ENCODE measurements at places on chromosomes 1 and 21. TPM values are rescaled to one million over a fixed set of nuclear protein-coding genes. Genes with fewer than 3 reads are reported as not detected.

DNA sequence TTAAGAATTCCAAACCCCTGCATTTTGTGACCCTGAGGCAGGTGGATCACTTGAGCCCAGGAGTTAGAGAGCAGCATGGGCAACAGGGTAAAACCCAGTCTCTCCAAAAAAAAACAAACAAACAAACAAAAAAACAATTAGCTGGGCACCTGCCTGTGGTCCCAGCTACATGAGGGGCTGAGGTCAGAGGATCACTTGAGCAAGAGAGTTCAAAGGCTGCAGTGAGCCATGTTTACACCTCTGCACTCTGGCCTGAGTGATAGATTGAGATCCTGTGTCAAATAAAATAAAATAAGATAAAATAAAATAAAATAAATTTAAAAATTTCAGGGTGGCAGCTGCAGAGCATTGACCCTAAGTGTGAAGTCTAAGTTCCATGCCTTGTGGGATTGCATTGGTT is 16.7 kb upstream of the PTGFR start:
- no peak for DNase-seq
- H3K27ac ChIP-seq: no peak overlapping the region
- H3K36me3 ChIP-seq: no peaks in the 10 kb centered on the region
- H3K27me3 ChIP-seq: no peaks in the 10 kb centered on the region
- H3K4me3 ChIP-seq: no peak overlapping the region

DNA sequence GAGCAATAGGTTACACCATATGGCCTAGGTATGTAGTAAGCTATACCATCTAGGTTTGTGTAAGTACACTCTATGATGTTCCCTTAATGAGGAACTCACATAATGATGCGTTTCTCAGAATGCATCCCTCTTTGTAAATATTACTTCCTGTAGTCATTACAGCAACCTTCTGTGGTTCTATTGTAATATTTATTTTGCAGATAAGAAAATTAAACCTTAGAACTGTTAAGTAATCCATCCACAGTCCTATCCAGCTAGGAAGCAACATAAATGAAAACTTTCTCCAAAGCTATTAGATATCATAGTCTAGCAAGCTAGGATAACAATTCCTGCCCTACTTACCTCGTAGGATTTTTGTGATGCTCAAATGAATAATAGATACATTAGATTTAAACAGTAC is 88.7 kb downstream of the WLS start:
- no peaks in the 10 kb centered on the region for H3K36me3 ChIP-seq
- H3K4me3 ChIP-seq: no peak overlapping the region
- H3K27me3 ChIP-seq: no peaks in the 10 kb centered on the region
- H3K27ac ChIP-seq: no peak overlapping the region

- no peak overlapping the region for H3K27ac ChIP-seq
- DNase-seq: no peak
- H3K4me3 ChIP-seq: no peak overlapping the region
- H3K4me1 ChIP-seq: no peaks in the 10 kb centered on the region
- H3K36me3 ChIP-seq: no peaks in the 10 kb centered on the region
These were observed 46.8 kb downstream of the TRPM2 start for GRCh38 chr21:44399955-44400790.

GRCh38 chr1:180040034-180040433 is 85.4 kb downstream of the CEP350 start:
- no peak overlapping the region for H3K4me3 ChIP-seq
- no peaks in the 10 kb centered on the region for H3K4me1 ChIP-seq
- DNase-seq: no peak
- peaks cover 1% of the 10 kb centered on the region for H3K36me3 ChIP-seq
- no peak overlapping the region for H3K27ac ChIP-seq

- H3K27ac ChIP-seq: no peak overlapping the region
- H3K4me1 ChIP-seq: no peaks in the 10 kb centered on the region
- H3K27me3 ChIP-seq: no peaks in the 10 kb centered on the region
- no peak for DNase-seq
- no peak overlapping the region for H3K4me3 ChIP-seq
These were observed 76.9 kb downstream of the EPS15 start for GRCh38 chr1:51442198-51442597.

- H3K27ac ChIP-seq: no peak overlapping the region
- peaks cover 2% of the 10 kb centered on the region for H3K27me3 ChIP-seq
- no peaks in the 10 kb centered on the region for H3K36me3 ChIP-seq
- no peak overlapping the region for H3K4me3 ChIP-seq
- no peak for DNase-seq
- H3K4me1 ChIP-seq: no peaks in the 10 kb centered on the region
These were observed 195.5 kb downstream of the KCNH1 start for GRCh38 chr1:210938416-210938925.

DNA sequence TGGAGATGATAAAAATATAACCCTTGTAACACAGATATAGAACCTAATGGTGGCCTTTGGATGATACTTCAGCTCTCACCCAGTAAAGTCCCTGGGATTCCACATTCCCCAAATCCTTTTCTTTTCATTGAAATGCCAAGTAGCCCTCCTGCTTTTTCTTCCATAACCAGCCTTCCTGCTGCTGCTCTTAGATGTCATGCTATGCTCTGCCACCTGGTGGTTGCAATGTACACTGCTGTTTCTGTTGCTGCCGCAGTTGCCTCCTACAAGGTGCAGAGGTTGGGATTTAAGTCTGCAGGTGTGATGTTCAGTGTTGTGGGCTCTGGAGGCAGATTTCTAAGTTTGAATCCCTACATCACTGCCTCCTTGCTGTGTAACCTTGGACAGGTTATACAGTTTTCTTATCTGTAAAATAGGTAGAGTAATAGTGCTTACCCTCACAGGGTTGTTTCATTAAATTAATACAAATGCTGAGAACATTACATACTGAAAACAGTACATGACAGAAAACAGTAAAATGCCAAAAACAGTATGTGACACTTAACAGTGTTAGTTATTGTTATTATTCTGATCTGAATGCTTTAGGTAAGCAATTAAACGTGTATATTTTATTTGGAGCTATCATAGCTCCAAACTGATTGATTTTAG is 64.3 kb downstream of the CAMSAP2 start:
- H3K4me3 ChIP-seq: no peak overlapping the region
- H3K36me3 ChIP-seq: no peaks in the 10 kb centered on the region
- H3K27ac ChIP-seq: no peak overlapping the region
- peaks cover 6% of the 10 kb centered on the region for H3K4me1 ChIP-seq
- peak; percentile 86 for DNase-seq

DNA sequence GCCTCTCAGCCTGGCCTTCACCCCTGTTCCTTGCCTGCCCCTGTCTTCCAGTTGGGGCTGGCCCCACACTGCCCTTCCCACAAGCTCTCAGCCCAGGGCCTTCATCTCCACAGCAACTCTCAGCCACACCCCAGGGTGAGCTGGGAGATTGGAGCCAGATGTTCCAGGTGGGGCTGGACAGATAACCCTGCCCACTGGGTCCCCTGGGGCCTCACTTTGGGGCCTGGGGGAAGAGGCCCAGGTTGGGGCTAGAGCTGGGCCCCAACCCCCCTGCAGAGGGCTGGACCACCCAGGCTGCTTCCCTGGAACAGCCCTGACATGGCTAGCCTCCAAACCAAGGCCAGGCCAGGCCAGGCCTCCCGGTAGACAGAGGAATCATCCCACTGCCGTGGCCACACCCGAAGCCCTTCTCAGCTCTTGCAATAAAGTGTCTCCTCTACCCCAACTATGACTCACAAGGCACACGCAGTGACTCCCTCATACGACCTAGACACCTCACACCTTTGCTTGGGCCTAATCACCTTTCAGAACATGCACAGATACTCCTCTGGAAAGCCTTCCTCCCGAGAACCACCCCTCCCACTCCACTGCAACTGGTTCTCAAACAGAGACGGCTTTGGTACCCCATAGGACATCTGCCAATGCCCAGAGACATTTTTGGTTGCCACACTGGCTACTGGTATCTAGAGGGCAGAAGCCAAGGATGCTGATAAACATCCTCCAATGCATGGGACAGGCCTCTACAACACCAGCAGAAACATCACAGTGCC is 22.2 kb downstream of the SLC2A1 start:
- no peaks in the 10 kb centered on the region for H3K27me3 ChIP-seq
- H3K4me3 ChIP-seq: no peak overlapping the region
- DNase-seq: no peak
- H3K36me3 ChIP-seq: peaks cover 20% of the 10 kb centered on the region

GRCh38 chr1:87123610-87124009 is 205.1 kb upstream of the LMO4 start:
- no peaks in the 10 kb centered on the region for H3K36me3 ChIP-seq
- no peaks in the 10 kb centered on the region for H3K4me1 ChIP-seq
- H3K27ac ChIP-seq: no peak overlapping the region
- no peaks in the 10 kb centered on the region for H3K27me3 ChIP-seq
- H3K4me3 ChIP-seq: no peak overlapping the region

- DNase-seq: no peak
- no peak overlapping the region for H3K4me3 ChIP-seq
- no peaks in the 10 kb centered on the region for H3K27me3 ChIP-seq
- H3K4me1 ChIP-seq: no peaks in the 10 kb centered on the region
- no peak overlapping the region for H3K27ac ChIP-seq
These were observed 19.2 kb downstream of the PRXL2B start for GRCh38 chr1:2605509-2606395.

GRCh38 chr1:72649991-72650390 is 367.7 kb upstream of the NEGR1 start:
- H3K4me1 ChIP-seq: no peaks in the 10 kb centered on the region
- H3K27me3 ChIP-seq: no peaks in the 10 kb centered on the region
- no peak overlapping the region for H3K27ac ChIP-seq
- no peaks in the 10 kb centered on the region for H3K36me3 ChIP-seq
- no peak overlapping the region for H3K4me3 ChIP-seq
- DNase-seq: no peak

- no peak for DNase-seq
- H3K27me3 ChIP-seq: no peaks in the 10 kb centered on the region
- H3K4me1 ChIP-seq: peaks cover 10% of the 10 kb centered on the region
- no peak overlapping the region for H3K4me3 ChIP-seq
- H3K27ac ChIP-seq: peak overlapping the region; percentile 58
These were observed 123.5 kb downstream of the PTPN14 start for GRCh38 chr1:214427871-214428277.

Gene EPHA2
- total RNA-seq: 37.8 TPM

Gene HSPA6
- 0.60 TPM for total RNA-seq

Gene FOXJ3
- 60.2 TPM for total RNA-seq

Gene OR2T29
- total RNA-seq: not detected

Gene CRYAA
- not detected for total RNA-seq

Gene DEPDC1
- total RNA-seq: 19.9 TPM

All from Caco-2 (cell line).